ENCODE measurements at places on chromosomes 3 and 15.

- DNase-seq, result no peak
Observed at GRCh38 chr3:55061720-55062034, 133.8 kb upstream of the LRTM1 start.

DNA sequence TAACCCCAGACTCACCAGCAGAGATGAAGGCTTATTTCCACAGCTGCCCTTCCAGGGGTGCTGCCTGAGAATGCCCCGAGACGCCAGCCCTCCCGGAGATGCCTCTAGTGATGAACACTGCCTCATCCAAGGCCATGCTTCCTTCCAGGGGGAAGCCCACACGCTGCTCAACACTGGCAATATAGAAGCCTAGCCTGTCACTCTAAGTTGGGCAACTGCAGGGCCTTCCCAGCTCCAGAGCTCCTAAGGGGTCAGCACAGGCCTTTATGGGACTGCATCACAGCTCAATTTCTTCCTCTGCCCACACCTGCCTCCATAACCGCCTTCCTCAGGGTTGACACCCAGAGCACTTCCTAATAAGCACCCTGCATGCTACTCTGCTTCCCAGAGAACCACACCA is 217.7 kb downstream of the ABHD5 start:
- no peak for DNase-seq

GRCh38 chr15:77412972-77413698 is 6.8 kb downstream of the PEAK1 start:
- DNase-seq, result no peak

DNA sequence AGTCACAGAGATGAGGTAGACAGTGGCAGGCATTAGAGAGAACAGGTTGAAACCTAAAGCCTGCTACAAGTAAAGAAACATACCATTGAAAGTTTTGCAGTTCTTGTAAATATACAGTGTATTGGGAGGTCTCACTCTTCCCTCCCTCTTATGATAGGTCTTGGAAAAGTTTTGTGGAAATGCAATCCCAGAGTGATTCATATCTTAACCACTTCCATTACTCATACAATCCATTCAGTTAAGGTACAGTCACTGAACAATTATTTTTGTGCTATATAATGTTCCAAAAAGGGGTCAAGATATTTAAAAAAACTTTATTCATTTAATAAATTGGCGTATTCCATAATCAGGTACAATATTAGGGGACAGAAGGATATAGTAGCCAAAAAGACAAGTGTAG is 737.7 kb upstream of the ALCAM start:
- DNase-seq, result no peak

DNA sequence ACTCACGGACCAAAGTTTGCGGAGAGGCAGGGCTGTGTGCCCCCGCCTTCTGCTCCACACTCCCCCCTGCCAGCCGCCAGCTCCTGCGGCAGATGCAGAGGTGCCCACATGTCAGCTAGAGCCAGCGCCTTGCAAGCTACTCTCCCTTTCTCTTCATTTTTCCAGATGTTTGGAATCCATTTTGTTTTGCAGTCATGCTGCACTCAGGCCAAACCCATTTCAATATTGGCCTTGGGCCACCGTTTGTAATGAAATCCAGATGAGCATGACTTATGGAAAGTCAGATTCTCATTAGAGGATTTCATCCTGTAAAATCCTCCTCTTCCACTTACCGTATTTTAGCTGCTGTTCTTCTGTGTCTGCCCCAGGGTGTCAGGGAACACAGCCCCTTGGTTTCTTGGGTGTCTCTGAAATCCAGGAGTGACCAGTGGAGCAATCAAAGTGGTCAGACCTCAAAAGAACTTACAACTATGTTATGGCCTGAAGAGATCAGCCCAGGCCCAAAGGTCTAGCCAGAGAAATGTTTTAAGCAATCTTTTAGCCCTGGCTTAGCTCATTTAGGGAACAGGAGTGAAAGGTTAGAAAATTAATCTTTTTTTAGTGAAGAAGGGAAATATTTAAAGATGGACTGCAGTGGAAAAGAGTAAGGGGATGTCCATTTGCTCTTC is 65.8 kb downstream of the AAGAB start:
- DNase-seq, result no peak

GRCh38 chr15:55319537-55320237 is 665 bp downstream of the PIGB start:
- DNase-seq, result no peak

- no peak for DNase-seq
Observed at GRCh38 chr15:77181305-77182074, 110.6 kb upstream of the TSPAN3 start.

DNA sequence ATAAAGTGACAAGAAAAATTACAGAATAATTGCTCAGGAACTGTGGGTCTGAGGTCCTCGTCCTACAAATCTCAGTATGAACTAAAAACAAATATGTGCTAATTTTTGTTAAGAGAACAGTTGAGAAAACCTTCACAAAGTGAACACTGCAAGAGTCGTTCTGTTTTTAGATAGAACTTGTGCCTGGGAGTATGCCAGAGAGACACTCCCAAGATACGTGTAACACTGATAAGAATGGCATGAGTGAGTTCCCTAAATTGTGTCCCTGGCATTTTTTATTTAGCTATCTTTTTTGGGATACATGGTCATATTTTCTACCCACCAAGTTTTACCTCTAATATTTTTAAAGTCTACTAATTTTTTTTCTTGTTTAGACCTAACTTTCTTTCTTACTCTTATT is 860.0 kb upstream of the NR2F2 start:
- DNase-seq, result no peak

DNA sequence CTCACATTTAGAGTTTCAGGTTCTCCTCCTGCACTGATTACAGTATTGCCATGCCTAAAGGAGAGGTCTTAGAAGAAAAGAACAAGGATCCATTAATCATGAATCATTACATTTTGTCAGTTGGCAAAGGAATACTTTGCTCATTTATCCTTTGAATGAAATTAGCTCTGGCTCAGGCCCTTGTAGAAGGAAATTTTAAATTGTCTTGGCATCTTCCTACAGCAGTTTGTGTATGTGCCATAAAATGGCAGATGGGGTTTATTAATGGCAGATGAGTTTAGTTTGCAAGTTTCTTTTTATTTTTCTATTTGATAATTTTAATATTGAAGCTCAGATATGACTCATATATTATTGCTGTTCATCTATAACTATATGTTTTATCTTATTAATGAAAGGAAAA is 181.2 kb upstream of the EPHA3 start:
- no peak for DNase-seq

- no peak for DNase-seq
Observed at GRCh38 chr3:55615694-55616295, 128.7 kb upstream of the WNT5A start.

DNA sequence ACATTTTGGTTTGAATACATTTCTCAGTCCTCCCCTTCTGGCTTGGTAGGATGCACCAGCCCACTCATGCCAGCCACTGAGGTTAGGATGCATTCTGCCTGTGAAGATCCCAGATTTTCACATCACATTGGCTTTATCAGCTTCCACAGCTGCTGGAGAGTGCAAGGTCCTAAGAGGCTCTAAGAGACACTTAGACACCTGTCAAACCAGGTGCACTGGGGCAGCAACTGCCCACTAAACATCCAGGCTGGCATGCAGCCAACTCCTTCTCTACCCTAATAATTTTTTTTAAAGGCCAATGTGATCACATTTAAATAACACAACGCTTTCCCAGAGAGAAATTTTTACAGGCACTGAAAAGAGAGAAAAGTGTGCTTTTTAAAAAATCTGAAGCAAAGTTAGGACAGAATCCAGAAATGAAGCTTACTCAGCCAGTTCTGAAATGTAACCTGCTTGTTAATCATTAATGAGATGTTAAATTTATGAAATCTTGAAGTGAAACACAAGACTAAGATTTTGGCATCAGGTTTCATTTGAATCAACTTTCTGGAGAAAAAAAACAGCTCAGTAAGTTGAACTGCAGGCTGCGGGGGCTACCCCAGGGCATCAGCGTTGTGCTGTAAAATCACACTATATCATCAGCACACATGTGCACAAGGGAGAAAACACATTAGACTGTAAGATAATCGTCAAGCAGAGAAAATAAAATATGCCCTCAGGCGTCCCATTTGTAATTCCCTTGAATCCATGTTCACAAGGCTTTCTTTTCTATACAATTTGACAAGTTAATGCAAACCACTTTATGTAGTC is 312.9 kb downstream of the ZBBX start:
- DNase-seq, result no peak

DNA sequence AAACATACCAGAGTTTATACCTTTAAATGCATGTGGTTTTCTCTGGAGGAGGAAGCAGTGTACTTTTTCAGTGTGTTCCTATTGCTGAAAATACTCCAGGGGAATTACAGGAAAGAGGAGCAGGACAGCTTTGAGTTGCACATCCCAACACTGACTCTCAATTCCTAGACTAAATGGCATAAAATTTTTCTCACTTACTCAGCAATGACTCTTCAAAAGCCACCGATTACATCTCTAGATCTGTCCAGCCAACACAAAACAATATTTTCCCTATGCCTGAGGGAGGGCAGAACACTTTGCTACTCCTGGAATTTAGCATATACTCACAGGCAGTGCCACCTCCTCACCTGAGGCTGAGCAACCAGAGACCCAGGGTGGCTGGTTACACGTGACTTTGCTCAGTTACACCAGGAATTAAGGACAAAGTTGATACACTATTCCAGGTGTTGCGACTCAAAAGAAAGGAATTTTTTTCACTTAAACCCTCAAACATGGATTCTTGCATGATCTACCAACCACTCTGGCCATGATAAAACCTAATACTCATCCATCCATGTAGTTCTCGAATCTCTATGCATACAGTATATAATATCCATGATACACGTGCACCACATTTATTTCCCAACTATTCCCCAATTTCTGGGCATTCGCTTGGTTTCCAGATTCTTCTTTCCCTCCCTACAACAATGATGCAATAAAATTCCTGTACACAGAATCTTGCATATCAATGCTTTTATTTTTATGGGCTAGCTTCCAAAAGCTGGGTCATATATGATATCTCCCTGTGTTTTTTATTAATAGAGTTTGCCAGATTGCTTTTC is 194.6 kb downstream of the THRB start:
- no peak for DNase-seq

DNA sequence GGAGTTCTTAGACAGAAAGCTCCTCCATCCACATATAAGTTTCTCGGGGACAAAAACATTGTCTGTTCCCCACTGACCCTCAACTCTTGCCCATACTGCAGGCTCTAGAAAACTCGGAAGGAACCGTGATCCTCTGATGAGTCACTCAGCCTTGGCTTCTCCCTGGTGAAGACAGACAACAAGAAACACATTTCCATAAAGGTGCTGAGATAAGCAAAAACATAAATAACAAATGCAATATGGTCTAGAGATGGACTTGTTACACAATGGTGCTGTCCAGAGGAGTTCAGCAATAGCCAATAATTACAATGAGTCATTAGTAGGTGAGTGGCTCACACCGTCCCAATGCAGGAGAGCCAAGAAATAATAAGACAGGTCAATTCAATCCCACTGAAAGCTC is 43.7 kb downstream of the MAGI1 start:
- no peak for DNase-seq

DNA sequence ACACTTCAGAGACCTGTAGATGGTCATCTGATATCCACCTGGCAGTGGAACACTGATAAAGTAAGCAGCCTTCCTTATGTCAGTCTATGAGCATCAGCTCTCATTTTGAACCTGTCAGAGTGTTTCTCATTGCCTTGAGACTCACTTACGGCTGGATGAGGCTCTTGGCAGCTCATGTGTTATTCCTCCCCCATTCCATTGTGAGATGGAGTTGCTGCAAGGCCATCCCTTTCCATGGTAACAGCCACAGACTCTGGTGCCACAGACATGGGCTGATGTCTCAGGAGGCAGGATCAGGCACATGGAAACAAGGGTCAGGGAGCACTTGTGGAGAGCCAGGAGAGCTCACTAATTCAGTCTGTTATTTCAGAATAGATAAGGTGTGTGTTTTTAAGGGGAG is 11.9 kb downstream of the KCNAB1 start:
- no peak for DNase-seq

GRCh38 chr15:22952796-22953579 is 27.2 kb downstream of the CYFIP1 start:
- DNase-seq, result no peak

DNA sequence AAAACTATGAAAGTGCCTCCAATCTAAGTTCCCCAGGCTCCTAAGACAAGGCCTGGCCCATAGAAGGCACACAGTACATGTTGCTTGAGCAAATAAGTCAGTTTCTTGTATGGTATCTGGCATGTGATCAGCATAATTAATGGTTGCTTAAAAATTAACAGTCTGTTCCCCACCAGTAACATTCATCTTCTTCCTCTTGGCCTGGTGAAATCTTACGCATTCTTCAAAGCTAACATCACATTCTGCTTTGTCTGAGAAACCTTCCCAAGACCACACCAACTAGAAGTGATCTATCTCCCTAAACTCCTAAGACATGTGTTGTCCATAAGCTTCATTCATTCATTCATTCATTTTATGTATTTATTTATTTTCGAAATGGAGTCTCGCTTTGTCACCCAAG is 48.1 kb downstream of the LIPC start:
- no peak for DNase-seq

DNA sequence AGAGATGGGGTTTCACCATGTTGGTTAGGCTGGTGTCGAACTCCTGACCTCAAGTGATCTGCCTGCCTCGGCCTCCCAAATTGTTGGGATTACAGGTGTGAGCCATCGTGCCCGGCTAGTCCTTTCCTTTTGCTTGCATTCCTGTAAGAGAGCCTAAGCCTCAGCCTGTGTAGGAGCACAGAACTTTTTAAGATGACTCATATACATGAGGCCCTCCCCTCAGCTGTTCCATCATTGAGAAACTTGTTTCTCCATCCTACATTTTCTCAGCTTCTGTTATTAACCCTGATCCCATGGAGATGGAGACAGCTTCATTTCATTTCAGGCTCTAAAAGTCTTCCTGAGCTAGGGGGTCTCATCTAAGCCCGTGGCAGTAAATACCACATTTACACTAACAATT is 123.3 kb downstream of the PLOD2 start:
- DNase-seq, result no peak

DNA sequence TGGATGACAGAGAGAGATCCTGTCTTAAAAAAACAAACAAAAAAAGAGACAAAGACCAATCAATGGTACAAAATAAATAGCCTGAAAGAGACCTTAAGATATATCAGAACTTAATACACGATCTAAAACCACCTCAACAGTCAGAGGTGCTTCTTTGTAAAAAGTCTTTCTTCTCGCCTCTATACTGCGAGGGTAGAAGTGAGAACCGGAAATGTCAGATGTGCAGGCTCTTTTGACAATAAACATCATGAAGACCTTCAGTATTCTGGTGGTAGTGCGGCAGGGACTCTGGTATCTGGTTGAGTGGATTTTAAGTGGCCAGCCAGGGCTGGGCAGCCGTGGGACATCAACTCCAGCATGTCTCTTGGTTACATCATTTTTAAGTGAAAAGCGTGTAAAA is 30.0 kb downstream of the RUBCN start:
- DNase-seq, result no peak

- no peak for DNase-seq
Observed at GRCh38 chr15:97045666-97046421, 715.3 kb downstream of the NR2F2 start.

- no peak for DNase-seq
Observed at GRCh38 chr15:45249125-45249780, 2.8 kb upstream of the SLC28A2 start.

DNA sequence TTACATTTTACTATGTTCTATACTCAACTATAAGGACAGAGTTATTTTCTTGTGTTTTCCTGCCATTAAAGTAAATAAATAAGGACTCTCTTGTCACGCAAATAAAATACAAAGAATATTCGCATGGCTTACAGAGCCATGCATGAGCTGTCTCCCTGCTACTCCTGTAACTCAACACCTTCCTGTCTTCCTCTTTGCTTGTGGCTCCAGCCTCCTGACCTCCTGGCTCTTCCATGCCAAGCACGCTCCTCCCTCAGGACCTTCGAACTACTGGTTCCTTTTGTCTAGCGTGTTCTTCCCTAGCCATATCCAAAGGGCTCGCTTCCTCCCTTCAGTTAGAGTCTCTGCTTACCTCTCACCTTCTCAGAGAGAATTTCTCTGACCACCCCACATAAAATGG is 124.3 kb upstream of the TMC3 start:
- no peak for DNase-seq
